ENCODE measurements at places on chromosomes 2 and 18.

DNA sequence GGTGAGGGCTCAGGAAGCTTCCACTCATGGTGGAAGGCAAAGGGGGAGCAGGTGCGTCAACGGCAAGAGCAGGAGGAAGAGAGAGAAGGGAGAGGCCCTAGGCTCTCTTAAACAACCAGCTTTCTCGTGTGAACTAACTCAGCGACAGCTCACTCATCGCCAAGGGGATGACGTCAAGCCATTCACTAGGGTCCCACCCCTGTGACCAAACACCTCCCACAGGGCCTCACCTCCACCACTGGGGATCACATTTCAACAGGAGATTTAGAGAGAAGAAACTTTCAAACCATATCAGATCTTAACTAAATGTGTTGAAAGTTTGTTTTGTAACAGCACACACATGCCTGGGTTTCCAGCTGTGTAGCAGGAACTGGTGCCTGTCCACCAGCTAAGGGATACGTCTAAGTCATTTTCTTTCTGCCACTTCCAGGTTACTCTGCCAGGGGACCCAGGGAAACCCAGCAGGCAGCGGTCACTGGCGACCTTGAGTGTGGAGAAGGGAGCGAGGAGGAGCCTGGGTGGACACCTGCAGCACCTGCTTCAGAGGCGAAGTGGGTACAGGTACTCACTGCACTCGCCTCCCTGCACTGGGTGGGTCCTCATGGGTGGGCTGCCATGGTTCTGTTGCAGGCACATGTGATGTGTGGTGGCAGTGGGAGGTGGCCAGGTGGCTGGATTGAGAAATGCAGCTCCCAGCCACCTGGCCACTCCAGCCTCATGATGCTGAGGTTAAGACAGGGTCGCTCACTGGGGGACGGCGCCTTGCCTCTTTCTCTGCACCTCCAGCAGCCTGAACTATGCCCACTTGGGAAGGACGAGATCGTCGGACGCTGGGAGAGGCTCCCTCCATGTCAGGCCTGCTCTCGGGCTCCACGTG is 8.4 kb upstream of the GPC1 start:
- DNase-seq: no peak

GRCh38 chr2:15871239-15871783 is 69.0 kb upstream of the MYCN start:
- DNase-seq: no peak

GRCh38 chr2:120568975-120569268 is 166.7 kb upstream of the GLI2 start:
- no peak for DNase-seq

DNA sequence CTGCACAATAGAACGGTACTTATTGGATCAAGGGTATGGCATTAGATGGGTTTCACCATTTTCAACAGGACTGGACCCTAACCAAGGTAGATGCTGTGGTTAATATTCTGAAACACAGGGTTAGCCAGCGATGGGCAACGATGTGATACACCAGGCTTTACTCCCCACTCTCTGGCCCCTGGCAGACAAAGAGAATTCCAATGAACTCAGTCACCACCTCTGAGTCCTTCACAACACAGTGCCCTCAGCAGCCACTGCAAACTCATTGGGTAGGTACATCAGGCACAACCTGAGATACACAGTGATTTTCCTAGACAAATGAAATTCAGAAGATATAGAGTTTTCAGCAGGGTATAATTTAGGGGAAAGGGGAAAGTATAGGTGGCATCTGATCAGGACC is 634.5 kb downstream of the ZEB2 start:
- DNase-seq: no peak

DNA sequence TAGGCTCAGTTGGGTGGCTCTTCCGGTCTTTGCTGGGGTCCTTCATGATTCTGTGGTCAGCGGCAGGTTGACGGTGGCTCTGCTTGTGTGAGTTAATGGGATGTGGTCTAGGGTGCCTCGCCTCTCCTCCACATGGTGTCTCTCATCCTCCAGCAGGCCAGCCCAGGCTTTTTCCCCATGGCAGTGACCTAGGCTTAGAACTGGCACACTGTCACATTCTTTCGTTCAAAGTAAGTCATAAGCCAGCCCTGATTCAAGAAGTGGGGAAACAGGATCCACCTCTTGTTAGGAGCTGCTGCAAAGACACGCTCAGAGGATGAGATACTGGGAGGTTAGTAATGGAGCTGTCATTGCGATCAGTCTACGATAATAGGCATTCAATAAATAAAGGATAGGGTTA is 46.0 kb upstream of the CTIF start:
- no peak for DNase-seq

DNA sequence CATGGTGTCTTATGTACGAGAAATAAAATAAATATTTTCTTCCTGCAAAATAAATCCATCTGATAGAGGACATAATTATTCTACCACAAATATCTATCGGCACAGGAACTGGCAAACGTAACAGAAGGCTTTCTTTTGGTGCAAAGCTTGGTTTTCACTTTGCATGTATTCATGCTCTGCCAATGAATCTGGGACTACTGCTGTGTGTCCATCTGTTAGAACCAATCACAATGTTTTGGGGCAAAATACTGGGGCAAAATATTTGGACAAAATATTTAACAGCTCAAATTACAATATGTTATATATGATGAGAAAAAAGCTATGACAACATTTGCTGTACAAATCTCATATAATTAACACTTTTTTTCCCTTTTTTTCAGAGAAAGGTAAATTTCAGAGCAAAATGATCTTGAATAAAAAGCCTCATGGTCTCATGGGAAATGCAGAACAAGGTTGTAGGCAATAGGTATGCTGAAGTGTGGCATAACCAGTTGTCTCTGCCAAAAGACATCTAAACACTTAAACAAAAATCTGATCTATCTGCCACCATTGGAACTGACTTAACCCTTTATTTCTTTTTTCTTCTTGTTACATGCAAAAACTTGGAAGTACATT is 923.2 kb downstream of the CPS1 start:
- no peak for DNase-seq

- no peak for DNase-seq
Observed at GRCh38 chr2:233409286-233409991, 55.1 kb downstream of the DGKD start.

DNA sequence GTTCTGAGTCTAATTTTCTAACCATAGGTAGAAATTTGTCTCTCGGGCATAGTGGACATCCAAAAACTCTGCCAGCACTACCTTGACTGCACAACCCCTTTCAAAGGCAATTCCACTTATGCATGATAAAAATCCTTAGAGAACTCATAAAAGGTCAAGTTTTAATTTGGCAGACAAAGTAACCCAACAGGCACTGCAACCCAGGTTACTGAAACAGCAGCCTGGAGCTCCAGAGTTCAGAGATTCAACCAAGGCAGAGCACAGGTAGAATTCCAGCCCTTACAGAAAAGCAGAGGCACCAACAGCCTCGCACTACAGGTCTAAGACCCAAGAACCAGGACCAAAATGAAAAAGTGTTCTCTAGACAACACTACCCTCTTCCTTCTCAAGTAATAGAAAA is 1.8 kb downstream of the DTNB start:
- DNase-seq: no peak

DNA sequence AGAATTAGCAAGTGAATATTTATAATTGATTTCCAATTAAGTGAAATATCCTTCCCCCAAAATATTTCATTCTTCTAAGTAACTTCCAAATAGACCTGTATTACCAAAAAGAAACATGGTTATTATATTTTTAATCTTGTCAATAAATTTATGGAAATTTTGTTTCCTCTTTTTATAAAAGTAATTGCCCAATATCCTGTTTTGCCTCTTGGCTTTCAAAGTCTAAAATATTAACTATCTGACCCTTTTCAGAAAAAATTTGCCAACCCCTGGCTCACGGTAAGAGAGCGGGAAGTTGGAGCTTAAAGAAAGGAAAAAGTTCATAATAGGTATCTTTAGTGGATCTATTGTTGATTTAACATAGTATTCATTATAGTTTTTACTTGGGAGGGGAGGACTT is 20.4 kb upstream of the SANBR start:
- DNase-seq: no peak

DNA sequence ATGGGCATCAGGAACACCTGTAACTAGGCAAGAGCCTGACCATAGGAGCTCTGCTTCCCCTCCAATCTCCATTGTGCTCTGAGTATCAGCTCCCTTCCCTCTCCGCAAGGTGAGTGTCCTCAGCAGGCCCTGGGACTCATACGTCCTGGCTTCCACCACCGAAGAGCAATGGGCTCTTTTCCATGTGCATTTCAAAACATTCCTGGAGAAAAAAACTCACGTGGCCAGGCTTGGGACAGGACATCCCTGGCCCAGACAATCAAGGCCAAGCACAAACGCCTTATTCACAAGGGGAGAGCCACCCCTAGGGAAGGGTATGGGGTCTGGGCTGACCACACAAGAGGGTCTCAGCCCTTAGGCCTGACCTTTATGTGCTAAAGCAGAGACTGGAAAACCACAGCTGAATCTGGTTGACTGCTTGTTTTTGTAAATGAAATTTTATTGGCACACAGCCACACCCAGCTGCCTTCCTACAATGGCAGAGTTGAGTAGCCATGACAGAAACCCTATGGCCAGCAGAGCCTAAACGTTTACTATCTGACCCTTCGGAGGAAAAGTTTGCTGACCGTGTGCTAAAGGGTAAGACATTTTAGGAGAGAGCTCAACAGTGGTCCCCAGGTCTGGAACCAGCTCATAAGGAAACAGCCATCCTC is 175.7 kb upstream of the ARL4C start:
- DNase-seq: no peak

- no peak for DNase-seq
Observed at GRCh38 chr2:54716375-54716774, 7.1 kb upstream of the EML6 start.

- no peak for DNase-seq
Observed at GRCh38 chr2:72222829-72223564, 75.3 kb upstream of the CYP26B1 start.

- DNase-seq: no peak
Observed at GRCh38 chr2:129080715-129081476, 762.2 kb upstream of the HS6ST1 start.

GRCh38 chr2:239802185-239802649 is 222.9 kb downstream of the NDUFA10 start:
- DNase-seq: no peak

- no peak for DNase-seq
Observed at GRCh38 chr18:45284174-45284573, 331.1 kb upstream of the SLC14A2 start.

- no peak for DNase-seq
Observed at GRCh38 chr2:26640781-26641564, at the start of gene CIB4. TSS of gene CIB4 (minus strand) at chr2:26641366. CDS start at chr2:26641314, 52 bp downstream.

DNA sequence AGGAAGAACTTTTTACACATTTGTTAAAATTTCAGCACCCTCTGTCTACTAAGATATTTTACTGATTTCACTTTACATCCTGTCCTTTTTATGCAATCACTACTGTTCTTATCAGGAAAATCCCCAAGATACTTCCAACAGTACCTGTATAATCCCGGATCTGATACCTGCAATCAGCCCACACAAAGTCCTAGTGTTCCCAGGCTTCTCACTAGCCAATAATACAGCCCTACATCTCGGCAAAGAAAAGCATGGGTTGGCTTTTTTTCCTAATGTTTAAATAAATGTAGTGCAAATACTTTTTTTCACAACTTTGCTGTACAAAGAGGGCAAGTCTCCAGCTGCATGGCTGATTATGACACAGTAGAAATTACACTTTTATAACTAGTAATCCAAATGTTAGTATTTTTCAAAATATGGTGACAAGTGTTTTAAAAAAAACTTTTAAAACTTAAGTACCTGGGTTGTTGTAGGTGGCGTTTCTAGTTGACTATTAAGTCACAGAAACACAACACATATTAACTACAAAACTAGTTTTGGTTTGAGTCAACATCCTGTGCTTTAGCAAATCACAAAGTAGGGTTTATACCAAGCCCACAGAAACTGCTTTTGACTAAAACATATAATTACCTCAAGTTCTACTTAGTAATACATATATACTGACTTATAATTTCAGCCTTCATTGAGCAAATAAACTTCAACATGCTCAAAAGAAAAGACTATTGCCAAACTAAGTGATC is 19.5 kb downstream of the CNOT11 start:
- no peak for DNase-seq

- DNase-seq: no peak
Observed at GRCh38 chr2:212402316-212402715, 136.3 kb downstream of the ERBB4 start.

DNA sequence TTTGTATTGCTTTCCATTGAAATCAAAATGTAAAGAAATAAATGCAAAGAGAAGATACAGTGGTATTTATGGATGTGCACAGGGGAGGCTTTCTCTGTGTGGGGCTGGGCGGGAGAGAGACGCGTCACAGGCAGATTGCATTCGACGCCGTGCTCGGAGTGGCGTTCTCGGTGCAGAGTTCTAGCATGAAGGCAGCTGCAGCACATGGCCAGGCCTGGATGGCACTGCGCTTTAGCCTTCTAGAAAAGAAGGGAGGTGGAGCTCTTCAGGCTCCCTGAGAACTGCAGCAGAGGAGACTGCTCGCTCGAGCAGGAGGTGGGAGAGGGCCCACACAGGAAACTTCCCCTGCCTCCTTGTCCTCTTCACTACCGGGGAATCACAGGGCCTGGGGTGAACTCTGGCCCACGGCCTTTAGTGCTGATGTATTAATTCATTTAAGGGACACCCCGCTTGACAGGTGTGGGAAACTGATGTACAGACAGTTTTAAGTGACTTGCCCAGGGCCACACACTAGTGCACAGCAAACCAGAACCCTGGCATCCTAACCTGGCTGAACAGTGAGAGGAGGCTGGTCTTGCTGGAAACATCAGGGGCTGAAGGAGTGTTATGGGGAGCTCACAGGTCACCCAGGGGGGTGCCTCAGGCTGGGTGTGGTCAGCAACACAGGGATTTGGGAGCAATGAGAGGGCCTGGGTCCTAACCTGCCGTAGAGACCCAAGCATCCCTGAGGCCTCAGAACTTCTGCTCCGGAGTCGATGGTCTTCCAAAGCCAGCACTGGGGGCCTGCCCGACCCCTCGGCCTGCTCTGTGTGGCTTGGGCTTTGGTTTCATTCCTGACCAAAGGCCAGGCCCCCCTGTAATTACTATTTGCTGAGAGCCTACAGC is 199.9 kb downstream of the HDAC4 start:
- DNase-seq: no peak

GRCh38 chr2:97747285-97747684 is 33.9 kb downstream of the ZAP70 start:
- no peak for DNase-seq

DNA sequence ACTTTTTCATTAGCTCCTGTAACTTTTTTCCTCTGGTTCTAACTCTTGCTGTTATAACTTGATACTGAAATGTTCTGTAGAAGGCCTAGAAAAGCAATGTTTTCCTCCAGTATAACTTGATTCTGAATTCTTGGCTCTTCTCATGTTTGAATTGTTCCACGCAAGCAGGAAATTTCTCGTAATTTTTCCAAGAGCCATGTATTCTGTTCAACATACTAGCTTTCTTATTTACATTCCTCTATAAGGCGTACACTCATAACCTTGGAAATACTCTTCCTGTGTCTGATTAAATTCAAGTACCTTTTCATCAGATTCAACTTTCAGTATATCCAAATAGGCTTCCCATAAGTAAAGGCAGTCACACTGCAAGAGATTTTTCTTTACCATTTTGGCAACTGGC is 109.1 kb downstream of the SMAD2 start:
- DNase-seq: no peak

GRCh38 chr2:237540823-237541222 is 25.6 kb upstream of the PRLH start:
- no peak for DNase-seq
